ENCODE measurements at places on chromosomes 5 and 9.

GRCh38 chr5:41083306-41083705 lies 12.2 kb upstream of the MROH2B start:
- DNase-seq, result no peak

DNA sequence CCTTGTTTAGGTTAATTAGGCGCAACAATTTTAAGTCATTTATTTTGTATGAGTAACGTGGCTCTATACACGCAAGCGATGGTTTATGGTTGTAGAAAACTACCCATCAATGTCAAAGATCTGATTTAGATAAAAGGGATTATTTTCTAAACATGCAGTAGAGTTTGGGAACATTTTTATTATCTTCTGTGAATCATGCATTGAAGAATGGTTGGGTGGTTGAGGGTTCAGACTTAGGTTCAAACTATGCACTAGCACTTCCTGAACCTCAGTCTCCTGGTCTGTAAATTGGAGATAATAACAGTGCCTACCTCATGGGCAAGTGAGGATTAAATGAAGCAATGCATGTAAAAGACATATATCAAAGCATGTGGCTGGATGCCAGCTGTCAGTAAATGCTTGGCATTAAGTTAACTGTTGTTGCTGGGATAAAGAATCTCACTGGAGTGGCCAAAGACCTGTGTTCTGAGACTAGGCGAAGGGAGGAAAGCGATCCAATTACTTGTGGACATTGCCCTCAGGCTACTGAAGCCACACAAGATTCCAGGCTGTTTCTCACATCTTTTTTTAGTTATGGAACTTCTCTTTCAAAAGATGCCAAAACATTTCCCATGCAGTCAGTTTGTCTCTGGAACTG lies 1.1 kb upstream of the OTULINL start:
- no peak for DNase-seq

GRCh38 chr5:17056141-17056631 lies 120.1 kb upstream of the MYO10 start:
- no peak for DNase-seq

DNA sequence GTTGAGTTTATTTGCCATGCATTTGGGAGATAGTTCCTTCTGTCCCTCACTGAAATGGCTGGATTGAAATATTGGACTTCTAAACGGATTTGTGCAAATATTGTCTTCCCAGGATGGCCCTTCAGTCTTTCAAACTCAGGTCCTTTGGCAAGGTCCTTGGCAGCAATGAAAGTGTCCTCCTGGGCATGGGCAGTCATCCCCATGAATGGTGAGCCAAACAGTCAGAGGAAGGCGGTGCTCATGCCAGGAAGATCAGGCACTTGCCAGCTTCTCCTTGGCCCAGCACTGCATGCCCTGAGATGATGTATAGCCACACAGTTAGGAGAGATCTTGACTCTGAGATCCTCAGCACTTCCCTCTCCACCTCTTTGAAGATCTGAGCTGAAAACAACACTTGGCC lies 221.4 kb upstream of the KLF4 start:
- DNase-seq, result no peak

DNA sequence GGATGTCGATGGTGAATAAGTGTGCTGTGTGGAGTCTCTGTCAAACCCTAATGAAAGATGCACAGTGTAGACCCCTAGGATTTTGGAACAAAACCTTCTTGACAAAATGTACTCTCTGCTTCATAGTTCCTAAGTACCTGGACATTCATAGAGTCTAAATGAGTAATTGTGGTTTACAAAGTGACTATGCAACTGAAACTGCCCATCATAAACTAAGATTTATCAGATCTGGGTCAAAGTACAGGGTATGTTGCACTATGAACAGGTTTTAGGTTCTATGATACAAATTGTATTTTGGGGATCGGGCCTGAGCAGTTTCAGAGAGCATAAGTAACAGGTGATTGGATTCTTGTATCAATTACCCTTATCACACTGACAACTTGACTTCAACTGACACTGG lies 79.4 kb downstream of the LURAP1L start:
- no peak for DNase-seq

DNA sequence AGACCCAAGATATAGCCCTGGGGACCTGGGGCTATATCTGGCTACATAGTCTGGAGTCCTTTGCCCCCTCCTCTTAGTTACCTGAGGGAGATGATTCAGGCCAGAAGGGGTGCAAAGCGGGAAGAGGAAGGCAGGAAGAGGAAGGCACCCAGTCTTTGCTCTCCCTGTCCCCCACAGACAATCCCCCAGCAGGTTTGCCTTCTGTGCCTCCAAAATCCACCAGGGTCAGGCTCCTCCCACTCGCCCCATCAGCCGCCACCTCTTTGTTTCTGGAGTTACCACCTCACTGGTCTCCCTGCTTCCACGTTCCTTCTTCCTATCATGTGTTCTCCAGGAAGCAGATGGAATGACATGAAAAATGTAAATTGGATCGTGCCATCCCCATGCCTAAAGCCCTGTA lies 31.2 kb upstream of the FABP6 start:
- DNase-seq, result no peak

- DNase-seq, result no peak
Measured at GRCh38 chr9:71692337-71692736, 76.0 kb downstream of the CEMIP2 start.

GRCh38 chr5:16464664-16465543 lies 696 bp downstream of the ZNF622 start:
- DNase-seq, result no peak

GRCh38 chr9:137194388-137194787 lies 5.9 kb downstream of the SSNA1 start:
- no peak for DNase-seq

DNA sequence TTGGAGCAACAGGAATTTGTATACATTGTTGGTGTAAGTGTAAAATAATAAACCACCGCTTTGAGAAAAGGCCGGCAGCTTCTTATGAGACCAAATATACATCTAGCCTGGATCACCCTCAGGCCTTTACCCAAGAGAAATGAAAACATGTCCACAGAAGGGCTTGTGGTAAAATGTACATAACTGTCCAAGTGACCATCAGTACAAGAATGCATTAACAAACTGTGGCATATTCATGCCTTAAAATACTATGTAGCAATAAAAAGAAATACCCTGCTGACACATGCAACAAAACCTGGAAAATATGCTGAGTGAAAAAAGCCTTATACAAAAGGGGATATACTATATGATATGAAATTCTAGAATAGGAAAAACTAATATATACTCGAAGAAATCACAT lies 311.9 kb upstream of the TRPC7 start:
- DNase-seq, result no peak

- DNase-seq, result no peak
Measured at GRCh38 chr5:108561416-108562204, 179.7 kb upstream of the FBXL17 start.

- DNase-seq, result no peak
Measured at GRCh38 chr5:10565785-10566542, 2.1 kb downstream of the ANKRD33B start.

DNA sequence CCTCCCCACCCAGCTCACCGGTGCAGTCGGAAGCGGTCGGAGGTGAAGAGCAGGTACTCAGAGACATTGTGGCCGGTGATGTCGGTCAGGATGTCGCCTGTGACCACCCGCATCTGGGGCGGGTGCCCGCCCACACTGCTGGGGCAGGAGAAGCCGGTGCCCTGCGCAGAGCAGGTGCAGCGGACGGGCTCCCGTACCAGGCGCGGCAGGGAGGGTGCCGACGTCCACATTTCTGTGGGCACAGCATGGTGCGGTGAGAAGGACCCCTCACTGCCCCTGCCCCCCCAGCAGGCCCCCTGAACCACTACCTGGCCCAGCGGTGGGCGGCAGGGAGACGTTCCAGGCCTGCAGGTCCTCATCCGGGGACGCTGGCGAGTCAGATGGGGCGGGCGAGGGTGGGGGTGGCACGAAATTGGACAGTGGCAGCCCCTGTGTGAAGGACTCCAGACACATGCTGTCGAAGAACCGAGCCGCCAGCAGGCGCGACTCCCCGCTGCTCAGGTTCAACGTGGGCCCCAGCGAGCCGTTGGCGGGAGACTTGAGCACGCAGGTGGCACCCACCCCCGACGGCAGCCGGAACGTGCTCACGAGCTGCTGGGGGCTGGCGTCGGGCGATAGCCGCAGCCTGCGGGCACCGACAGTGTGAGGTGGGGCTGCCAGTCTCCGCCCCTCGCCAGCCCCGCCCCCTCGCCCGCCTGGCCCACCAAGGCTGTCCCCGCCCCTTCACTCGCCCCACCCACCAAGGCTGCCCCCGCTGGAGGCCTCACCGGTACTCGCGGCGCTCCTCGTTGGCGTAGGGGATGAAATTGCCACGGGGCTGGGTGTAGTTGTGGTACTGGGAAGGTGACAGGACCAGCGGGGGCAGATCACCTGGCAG lies 15.1 kb downstream of the ABCA2 start:
- no peak for DNase-seq

DNA sequence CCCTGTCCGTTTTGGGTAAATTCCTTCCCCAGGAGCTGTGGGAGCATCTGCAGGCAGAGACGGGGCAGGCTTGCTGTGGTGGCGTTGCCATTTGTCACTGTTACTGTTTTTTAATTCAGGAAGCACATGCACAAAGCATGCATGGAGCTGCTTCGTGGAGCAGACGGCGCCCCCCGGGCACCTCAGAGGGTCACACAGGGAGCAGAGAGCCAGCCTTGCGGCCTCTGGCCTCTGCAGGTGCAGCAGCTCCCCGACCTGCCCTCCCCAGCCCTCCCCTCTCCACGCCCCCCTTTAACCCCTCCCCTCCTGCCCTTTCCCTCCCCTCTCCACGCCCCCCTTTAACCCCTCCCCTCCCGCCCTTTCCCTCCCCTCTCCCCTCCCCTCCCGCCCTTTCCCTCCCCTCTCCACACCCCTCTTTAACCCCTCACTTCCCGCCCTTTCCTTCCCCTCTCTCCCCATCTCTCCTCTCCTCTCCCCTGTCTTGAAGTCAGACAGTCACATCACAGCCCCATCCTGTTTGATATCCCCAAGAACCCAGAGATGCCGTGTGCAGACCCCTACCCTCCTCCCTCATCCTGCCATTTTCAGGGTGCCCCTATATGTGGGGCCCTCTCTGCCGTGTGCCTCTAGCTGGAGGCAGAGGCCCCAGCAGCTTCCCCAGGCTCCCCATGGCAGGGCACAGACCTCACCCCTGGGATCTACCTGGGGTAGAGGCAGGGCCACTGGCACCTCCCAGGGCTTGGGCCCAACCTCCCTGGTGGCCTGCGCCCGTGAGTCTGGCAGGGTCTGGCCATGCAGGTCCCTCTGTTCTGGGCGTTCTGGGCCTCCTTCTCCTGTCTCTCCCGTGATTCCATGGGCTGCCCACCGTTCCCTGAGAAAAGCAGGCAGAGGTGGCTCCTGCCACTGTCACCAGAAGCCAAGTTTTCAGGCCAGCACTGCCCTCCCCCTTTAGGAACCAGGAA lies 29.6 kb upstream of the UBAC1 start:
- no peak for DNase-seq

- DNase-seq, result no peak
Measured at GRCh38 chr5:84281383-84281782, 103.3 kb downstream of the EDIL3 start.

- no peak for DNase-seq
Measured at GRCh38 chr9:129126749-129127618, 15.8 kb downstream of the PTPA start.

GRCh38 chr9:135295551-135296300 lies 183.9 kb upstream of the PPP1R26 start:
- DNase-seq, result no peak

DNA sequence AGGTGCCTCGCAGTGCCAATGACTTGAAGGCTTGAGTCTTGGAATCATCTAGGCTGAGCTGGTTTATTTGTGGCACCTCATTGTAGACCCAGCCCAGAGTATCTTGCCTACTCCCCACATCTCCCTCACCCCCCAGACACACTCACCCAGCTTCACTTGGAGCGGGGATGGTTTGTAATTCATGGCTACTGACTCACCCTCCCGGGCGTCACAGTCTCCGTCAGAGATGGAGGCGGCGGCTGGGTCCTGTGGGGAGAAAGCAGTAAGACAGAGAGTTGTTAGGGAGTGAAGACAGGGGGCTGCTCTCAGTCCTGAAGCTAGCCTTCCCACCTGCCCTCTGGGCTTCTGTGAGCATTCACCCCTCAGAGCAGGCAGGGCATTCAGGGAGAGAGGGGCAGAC lies 29.0 kb upstream of the MYORG start:
- no peak for DNase-seq

GRCh38 chr5:51846015-51846414 lies 462.8 kb downstream of the ISL1 start:
- DNase-seq, result no peak

GRCh38 chr9:19138084-19138483 lies 10.8 kb upstream of the PLIN2 start:
- no peak for DNase-seq

- no peak for DNase-seq
Measured at GRCh38 chr9:89887286-89887685, 282.5 kb downstream of the GADD45G start.

DNA sequence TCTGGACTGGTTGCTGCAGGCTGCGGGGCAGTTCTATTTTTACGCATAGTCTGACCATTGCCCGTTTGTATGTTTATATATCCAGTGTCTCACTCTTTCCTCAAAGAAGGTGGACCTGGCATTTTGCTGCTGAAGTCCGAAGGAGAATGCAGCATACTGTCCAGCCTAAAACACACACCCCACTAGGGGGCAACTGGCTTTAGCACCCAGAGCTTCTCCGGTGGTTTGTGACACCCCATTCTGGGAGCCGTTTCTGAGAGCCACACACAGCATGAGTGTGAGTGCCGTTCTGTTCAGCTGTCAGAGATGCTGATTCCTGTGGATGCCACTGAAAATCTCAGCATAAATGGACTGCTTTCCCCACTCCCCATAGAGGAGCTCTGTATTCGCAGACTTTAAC lies 290.5 kb upstream of the TAS2R1 start:
- no peak for DNase-seq

GRCh38 chr5:149616727-149617285 lies 35.5 kb downstream of the ARHGEF37 start:
- DNase-seq, result no peak

DNA sequence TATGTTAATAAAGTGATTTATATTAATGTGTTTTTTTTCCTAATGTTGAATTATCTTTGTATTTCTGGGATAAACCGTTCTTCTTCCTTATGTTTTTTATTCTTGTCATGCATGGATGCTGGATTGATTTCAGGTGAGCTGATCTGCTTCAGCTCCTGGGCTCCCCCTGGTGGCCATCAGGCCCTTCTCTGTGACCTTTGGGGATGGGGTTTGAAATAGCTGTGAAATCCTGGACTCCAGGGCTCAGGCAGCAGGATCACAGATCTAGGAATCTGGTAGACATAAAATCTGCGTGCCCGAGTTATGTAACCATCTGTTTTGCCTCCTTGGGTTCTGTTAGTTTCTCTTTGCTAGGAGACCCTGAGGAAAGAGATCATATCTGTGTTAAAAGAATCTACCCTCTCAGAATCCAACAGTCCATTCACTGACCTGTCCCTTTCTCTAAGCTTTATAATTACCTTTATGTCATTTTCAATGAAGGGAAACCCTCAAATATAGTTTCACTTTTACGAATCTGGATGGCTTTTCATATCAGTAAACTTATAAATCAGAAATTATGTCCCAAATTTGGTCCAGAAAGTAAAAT lies 12.2 kb upstream of the OR13J1 start:
- DNase-seq, result peak; percentile 67

GRCh38 chr5:55036477-55036876 lies 12.4 kb downstream of the GZMK start:
- no peak for DNase-seq

Data from activated T-cell treated with anti-CD3 and anti-CD28 coated beads for 24 hours (primary cell).